ENCODE measurements at places on chromosomes 16 and 17. TPM values are rescaled to one million over a fixed set of nuclear protein-coding genes. Genes with fewer than 3 reads are reported as not detected.

TMEM238L gene
- total RNA-seq = not detected

DNA sequence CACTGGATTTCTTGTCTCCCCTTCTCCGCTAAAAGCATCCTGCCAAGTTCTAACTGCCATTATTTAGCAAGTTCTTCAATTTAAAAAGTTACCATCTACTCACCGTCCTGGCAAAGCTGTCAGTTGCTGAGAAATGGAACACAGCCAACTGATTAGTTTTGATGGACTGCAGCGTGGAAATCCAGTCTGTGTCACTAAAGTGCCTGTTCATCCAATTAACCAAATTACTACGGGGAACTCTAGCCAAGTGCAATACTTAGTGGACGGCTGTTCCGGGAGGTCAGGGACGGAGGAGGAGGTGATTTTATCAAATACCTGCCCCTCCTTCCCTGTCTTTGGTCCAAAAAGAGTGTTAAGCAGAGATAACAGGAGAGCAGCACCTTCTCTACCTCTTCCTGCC lies 260.7 kb downstream of the MAF start:
- H3K27me3 ChIP-seq = no peaks in the 10 kb centered on the region
- no peak for DNase-seq
- H3K4me1 ChIP-seq = no peaks in the 10 kb centered on the region

DNA sequence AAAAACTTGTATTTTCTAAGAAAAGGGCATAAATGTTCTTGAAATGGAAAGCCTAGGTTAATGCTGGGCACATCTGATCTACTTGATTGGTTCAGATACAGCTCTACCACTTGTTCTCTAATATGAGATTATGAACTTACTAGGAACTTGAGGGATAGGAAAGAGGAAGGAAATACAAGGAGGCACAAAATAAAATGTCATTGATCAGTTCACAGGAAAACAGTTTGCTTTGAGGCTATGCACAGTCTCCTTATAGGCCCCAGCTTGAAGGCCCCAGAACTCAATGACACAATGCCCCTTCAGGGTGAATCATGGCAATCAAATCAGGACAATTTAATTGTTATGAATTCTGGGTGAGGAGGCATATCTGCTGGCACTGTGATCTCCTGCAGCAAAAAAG lies 27.1 kb downstream of the NXPH3 start:
- H3K36me3 ChIP-seq = peaks cover 9% of the 10 kb centered on the region
- no peaks in the 10 kb centered on the region for H3K27me3 ChIP-seq
- H3K27ac ChIP-seq = no peak overlapping the region
- no peak for DNase-seq
- H3K4me1 ChIP-seq = no peaks in the 10 kb centered on the region

DNA sequence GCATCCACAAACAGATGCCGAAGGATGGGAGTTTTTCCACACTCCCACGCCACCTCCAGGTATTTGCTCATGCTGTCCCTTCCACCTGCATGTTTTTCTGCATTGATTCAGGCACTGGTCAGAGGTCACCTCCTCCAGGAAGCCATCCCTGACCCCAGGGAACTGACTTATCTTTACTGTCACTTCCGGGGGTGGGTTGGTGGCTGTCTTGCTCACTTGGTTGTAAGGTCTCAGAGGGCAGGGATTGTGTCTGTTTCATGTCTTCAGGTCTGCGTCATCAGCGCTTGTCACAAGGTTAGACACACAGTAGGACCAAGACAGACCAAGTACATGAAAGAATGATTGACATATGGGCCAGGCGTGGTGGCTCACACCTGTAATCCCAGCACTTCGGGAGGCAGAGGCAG lies 1.9 kb upstream of the IL4R start:
- no peak for DNase-seq
- H3K36me3 ChIP-seq = no peaks in the 10 kb centered on the region
- peaks cover 10% of the 10 kb centered on the region for H3K4me1 ChIP-seq
- H3K4me3 ChIP-seq = no peak overlapping the region
- H3K27ac ChIP-seq = no peak overlapping the region
- 0 out of 2 replicates have a peak, but pooled peaks cover 2% of the 10 kb centered on the region for H3K27me3 ChIP-seq

ABCA8 gene
- total RNA-seq = 0.15 TPM

CCL15 gene
- total RNA-seq = not detected

DNA sequence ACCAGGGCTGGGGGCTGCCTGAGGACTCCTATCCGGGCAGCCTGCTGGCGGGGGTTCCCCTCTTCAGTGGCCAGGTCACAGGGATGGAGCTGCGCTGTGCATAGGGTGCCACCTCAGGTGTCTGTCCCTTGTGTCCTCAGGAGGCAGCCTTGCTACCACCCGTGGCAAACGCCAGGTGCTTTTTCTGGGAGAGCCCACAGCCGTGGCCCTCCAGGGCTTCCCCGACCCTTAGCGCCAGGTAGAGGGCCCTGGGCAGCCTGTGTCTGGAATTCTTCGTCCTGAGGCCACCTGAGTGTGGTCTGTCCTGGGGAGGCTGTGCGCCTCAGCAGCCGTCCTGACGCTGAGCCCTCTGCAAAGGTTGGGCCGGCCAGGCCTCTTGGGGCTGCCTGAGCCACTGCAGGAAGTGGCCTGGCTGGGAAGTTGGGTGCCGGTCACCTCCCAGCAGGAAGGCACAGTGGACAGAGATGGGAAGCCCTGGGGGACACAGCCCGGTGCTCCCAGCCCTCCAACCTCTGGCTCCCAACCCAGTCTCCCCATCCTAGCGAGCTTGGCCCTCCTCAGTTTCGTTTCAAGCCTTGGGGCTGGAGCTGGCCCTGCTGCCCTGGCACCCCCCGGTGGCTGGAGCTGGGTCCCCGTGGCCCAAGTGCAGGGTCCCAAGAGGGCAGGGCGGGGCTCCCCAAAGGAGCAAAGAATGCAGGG lies 7.6 kb upstream of the BAIAP3 start:
- no peak overlapping the region for H3K27ac ChIP-seq
- H3K4me3 ChIP-seq = no peak overlapping the region
- no peak for DNase-seq
- H3K4me1 ChIP-seq = peaks cover 3% of the 10 kb centered on the region
- H3K36me3 ChIP-seq = peaks cover 15% of the 10 kb centered on the region

GRCh38 chr17:60325730-60326524 lies 66.0 kb downstream of the USP32 start:
- no peaks in the 10 kb centered on the region for H3K4me1 ChIP-seq
- DNase-seq = no peak
- H3K4me3 ChIP-seq = no peak overlapping the region
- H3K27ac ChIP-seq = no peak overlapping the region
